ENCODE measurements at places on chromosomes 7 and 10. TPM values are rescaled to one million over a fixed set of nuclear protein-coding genes. Genes with fewer than 3 reads are reported as not detected.

The ADAM8 gene
- total RNA-seq = 2.0 TPM

The MDFIC gene
- 18.3 TPM for total RNA-seq

GRCh38 chr10:30158325-30158960 is 99.1 kb upstream of the JCAD start:
- no peak for DNase-seq

- DNase-seq = no peak
These were observed 795.6 kb downstream of the REEP3 start for GRCh38 chr10:64316833-64317232.

DNA sequence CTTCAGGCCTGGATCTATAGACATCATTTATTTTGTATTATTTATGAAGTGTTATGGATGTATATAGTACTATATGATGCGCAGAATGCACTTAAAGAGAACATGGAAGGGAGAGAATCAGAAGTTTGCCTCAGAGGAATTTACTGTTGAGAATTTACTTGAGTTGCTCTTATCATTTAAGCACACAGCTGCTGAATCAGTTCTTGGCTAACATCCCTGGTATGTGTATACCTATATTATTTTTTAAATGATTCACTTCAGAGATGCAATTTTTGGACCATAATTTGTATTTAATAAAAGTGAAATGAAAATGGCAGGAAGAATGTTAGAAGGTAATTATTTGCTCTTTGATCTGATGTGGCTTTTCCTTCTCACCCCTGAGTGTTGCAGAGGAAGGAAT is 191.6 kb downstream of the BICC1 start:
- no peak for DNase-seq

- DNase-seq = no peak
These were observed 1030.5 kb upstream of the CELF2 start for GRCh38 chr10:9987197-9987596.
